ENCODE measurements at places on chromosomes 7 and 10. TPM values are rescaled to one million over a fixed set of nuclear protein-coding genes. Genes with fewer than 3 reads are reported as not detected.

GRCh38 chr7:92647652-92648051 lies 57.5 kb upstream of the FAM133B start:
- DNase-seq: no peak

IFIT1B gene
- total RNA-seq: not detected

COBL gene
- total RNA-seq: 3.6 TPM

DNA sequence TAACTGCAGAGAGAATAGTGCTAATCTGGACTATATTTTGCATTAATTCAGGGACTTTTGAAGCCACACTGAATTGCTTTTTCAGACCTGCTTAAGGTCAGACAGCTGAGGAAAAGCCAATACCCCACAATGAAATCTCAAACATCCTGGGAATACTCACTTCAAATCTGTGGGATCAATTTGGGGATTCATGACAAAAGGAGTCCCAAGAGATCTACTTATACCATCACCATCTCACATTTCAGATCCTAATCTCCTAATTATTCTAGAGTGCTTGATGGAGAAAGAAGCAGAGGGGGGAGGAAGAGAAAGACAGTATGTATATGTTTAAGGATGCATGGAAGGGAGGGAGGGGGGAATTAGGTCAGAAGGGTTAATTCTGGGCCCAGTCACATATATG lies 202.2 kb downstream of the CACNA2D1 start:
- no peak for DNase-seq

SAMD9L gene
- total RNA-seq: 55.6 TPM

CNPY1 gene
- total RNA-seq: not detected
